ENCODE measurements at places on chromosomes 13 and 19.

GRCh38 chr13:71619096-71619495 lies 247.9 kb downstream of the DACH1 start:
- DNase-seq, result no peak

DNA sequence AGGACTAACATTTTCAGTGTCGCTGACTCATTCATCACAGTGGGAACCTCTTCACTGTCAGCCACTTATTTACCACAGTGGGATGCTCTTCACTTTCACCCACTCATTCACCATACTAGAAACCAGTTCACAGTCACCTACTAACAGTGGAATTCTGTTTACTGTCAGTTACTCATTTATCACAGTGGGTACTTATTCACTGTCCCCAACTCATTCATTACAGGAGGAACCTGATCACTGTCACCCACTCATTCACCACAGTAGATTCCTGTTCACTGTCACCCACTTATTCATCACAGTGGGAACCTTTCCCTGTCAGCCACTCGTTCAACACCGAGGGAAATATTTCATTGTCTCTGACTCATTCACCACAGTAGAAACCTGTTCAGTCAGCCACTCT lies 10.1 kb upstream of the ZNF85 start:
- no peak for DNase-seq

DNA sequence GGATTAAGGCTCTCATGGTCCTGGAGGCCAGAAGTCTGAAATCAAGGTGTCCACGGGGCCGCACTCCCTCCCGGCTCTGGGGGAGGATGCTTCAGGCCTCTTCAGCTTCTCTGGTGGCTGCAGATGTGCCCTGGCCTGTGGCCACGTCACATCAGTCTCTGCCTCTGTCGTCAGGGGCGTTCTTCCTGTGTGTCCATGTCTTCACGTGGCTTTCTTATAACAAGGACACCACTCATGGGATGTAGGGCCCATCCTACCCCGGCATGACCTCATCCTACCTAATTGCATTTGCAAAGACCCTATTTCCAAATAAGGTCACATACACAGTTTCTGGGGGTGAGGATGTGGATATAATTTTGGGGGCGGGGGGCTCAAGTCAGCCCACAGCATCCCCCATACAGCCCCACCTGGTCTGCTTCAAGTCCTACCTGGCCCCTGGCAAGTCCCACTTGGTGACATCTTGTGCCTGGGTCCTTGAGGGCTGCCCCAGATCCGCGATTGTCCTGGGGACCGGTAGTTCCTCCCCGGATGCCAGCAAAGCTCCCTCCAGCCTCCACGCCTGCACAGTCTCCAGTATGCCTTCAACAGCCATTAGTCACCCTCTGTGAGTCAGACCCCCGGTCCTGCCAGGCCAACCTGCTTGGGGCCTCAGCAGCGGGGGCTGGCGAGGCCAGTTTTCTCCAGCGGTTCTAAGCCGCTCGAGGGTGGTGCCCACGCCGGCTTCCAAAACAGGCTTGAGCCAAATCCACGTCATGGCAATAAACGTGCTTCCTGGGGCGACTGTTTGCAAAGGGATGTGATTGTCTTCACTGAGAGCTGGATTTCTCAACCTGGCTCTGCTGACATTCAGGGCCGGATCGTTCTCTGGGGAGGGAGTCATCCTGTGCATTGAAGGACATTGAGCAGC lies 32.2 kb downstream of the MYO9B start:
- DNase-seq, result peak; percentile 99

- DNase-seq, result no peak
These were observed 30.9 kb upstream of the CXCL17 start for GRCh38 chr19:42473686-42474085.

DNA sequence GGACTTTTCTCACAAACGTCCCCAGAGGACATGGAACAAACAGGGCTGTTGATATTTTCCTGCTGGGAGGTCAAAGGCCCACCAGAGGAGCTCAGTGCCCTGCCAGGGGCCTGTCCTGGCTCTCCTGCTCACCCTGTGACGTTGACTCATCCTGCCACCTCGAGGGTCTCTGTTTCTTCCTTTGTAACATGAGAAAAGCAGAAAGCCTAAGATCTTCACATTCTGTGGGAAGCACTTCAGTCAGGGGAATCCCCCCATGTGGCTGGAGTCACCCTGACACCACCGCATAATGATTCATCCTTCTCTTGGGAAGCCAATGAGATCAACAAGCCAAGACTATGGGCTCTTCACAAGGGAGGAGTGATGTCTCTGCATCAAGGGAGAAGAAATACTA lies 147.9 kb downstream of the KATNAL1 start:
- peak; percentile 78 for DNase-seq

- no peak for DNase-seq
These were observed 58.0 kb downstream of the USPL1 start for GRCh38 chr13:30675717-30676116.

- DNase-seq, result peak; percentile 83
These were observed 57.1 kb downstream of the ALOX5AP start for GRCh38 chr13:30792285-30793000.

- no peak for DNase-seq
These were observed 1.4 kb upstream of the KCNN1 start for GRCh38 chr19:17965370-17966128.

DNA sequence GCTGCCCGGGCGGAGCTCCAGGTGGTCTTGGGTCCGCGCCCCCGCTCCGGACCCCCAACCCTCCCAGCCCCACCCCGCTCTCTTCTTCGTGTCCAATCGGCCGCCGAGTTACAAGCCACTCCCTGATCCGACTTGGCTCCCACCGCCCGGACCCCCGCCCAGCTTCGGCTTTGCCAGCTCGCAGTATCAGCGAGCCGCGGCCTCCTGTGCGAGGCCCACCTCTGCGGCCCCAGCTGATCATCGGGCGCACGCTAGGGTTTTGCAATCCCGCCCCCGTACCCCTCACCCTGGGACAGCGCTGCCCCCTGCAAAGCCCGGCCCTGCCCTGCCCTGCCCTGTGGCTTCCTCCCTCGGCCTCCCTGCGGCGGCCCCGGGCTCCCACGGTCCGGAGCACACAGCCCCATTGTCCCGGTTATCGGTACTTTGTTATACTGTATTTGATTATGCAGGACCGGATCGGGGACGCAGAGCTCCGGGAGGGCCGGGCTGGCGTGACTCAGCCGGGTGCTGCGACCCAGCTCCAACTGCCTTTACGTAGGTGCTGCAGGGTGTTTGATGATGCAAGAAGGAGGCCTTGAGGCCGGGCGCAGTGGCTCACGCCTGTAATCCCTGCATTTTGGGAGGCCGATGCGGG lies 598 bp upstream of the LPAR2 start:
- DNase-seq, result no peak

DNA sequence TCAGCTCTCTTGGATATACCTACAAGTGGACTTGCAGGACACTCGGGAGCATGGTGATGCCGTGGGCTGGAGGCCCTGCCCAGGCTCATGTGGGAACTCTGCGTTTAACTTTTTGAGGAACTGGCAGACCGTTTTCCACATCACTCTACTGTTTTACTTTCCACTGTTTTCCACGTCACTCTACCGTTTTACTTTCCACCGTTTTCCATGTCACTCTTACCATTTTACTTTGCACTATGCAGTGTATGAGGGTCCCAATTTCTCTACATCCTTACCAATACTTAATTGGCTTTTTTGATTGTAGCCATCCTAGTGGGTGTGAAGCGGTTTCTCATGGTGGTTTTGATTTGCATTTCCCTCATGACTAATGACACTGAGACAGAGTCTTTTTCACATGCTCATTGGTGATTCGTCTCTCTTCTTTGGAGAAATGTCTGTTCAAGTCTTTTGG lies 40.5 kb downstream of the GATAD2A start:
- peak; percentile 16 for DNase-seq

DNA sequence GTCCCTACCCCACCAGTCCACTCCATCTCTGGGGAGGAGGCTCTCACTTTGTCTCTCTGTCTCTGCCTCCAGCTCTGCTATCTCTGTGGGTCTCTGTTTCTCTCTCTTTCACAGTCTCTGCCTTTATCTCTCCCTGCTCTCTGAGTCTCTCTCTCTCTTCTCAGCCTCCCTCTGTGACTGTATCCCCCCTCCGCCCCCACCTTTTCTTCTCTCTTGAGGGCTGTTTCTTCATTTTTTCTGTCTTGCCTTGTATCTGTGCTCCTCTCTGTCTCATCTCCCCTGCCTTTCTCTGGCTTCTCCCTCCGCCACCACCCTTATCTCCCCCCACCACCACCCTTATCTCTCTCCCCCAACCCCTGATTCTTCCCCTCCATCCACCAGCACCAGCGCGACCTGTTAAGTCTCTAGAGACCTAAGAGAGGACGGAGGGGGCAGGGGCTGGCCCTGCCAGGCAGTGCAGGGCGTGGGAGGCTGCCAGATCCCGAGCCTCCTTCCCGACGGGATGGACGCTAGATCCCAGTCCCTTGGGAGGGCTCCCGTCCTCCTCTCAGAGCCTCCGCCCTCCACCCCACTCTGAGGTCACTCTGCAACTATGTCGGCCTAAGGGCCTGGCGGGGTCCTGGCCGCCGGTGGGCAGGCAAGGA lies 1.0 kb downstream of the AXL start:
- DNase-seq, result no peak

DNA sequence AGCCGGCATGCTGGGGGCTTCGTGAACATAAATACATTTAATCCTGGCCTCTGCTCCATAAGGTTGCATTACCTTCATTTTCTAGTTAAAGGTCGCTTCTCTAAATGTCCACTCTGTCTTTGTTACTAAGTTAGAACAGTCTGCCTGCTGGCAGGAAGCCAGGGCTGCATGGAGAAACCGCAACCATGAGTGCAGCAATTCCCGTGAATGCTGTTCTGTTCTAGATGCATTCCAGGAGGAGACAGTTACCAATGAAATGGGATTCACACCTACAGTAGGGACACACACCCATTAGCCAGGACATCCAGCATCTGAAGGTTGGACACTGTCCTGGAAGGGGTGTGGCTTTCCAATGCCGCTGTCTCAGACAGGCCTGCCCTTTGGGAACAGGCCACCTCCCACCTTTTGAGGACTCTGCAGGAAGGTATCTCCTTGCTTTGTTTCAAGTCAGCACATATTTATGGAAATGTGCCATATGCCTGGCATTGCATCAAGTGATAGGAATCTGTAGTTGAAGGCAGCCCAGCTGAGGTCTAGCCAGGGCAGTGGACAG lies 129.7 kb downstream of the SLC7A1 start:
- DNase-seq, result peak; percentile 13

DNA sequence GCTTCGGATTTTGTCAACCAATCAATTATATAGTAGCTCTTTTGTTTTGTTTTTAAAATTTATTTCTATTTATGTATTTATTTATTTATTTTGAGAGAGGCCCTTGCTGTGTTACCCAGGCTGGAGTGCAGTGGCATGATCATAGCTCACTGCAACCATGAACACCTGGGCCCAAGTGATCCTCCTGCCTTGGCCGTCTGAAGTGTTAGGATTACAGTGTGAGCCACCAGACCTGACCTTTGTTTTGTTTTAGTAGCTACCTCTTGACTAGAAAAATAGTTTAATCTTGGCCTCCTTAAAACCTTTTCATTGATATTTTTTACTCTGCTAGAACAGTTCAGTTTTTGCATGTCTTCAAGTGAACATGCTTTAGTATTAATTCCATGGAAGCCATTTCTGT lies 15.1 kb downstream of the GARRE1 start:
- DNase-seq, result no peak

DNA sequence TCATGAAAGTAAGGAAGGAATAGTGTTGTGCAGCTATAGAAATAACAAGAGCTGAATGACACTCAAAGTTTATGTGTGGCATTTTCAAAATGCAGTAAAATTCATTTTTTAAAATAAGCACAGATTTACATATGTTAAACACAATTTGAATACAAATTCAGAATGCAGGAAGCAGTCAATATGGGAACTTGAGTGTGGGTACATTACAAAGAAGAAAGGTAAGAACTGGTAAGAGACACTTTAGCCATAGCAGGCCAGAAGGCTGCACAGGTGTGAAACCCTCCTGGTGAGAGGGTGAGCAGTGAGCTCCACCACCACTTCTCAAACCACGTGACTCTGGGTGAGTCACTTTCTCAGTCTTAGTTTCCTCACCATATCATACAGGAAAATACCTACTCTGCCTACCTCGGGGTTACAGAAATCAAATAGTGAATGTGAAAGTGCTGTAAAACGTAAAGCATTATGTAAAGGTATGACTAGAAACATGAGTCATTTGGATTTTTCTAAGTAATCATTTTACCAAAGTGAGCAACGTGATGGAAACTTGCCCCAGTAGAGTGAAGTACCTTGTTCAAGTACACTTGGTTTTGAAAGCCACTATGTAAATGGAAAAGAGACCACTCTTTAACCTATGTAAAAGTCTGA lies 40.5 kb downstream of the USP12 start:
- no peak for DNase-seq

GRCh38 chr19:27657271-27658051 lies 1555.5 kb downstream of the UQCRFS1 start:
- no peak for DNase-seq

DNA sequence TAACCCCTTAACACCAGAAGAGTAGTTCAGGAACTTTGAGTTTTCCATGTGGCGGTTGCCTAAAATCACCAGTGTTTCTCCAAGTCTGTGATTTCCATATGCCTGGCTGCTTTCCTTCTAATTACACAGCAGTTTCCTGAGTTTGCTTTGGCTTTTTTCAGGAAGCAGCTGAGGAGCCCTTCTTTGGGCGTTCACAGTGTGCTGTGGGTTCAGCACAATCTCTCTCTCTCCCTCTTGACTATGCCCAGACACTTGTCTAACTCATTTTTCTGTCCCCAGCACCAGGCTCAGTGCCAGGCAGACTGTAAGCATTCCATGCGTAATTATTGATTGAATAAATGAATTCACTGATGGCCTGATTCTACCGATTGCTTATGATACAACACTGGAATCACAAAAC lies 19.7 kb downstream of the SCEL start:
- no peak for DNase-seq

DNA sequence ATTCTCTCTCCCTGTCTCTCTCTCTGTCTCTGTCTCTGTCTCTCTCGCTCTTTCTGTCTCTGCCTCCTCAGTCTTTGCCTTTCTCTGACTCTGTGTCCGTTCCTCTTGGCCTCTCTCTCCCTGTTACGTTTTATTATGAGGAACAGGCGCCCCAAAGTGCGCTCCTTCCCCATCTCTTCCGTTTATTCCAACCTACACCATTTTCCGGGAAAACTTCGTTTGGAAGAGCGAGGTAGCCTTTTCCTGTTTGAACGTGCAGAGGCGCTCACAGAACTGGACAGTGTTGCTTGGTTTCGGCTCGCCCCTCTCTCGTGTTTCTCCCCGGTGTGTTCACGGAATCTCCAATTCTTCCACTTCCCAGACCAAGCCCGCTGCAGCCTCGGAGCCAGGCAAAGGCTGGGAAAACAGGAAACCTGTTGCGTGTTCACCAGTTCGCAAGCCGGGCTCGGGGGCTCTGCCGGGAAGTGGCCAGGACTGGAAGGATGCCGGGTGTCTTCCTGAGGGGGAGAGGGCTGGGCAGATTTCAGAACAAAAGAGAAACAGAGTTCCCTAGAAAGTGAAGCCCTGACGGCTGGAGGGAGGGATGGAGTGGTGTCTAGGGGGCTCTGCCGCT lies 605 bp downstream of the TMEM255B start:
- no peak for DNase-seq

- no peak for DNase-seq
These were observed 24.1 kb upstream of the UBAC2 start for GRCh38 chr13:99176309-99177276.

- DNase-seq, result no peak
These were observed 4.7 kb upstream of the CYP2A13 start for GRCh38 chr19:41083516-41083915.
